Activated T-cell treated with anti-CD3 and anti-CD28 coated beads for 4 hours (primary cell): ENCODE measurements at places on chromosomes 2 and 18.

DNA sequence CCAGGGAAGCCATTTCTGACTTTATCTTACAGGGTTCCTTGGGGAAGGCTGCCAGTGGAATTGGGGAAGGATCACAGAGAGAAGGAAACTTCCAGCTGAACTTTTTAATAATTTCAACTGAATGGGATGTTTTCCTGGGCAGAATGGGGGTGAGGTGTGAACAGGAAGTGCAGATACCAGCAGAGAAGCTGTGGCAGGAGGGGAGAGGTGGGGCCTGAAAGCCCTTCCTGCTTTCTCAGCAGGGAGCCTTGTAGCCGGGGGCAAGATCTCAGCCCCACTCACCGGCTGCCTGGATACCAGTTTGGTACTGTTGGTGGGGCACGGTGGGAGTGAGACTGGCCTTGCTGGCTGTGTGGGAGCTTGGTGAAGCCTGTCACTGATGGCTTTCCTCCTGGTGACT, 170.5 kb downstream of the ZBTB7C start:
- no peak for DNase-seq

DNA sequence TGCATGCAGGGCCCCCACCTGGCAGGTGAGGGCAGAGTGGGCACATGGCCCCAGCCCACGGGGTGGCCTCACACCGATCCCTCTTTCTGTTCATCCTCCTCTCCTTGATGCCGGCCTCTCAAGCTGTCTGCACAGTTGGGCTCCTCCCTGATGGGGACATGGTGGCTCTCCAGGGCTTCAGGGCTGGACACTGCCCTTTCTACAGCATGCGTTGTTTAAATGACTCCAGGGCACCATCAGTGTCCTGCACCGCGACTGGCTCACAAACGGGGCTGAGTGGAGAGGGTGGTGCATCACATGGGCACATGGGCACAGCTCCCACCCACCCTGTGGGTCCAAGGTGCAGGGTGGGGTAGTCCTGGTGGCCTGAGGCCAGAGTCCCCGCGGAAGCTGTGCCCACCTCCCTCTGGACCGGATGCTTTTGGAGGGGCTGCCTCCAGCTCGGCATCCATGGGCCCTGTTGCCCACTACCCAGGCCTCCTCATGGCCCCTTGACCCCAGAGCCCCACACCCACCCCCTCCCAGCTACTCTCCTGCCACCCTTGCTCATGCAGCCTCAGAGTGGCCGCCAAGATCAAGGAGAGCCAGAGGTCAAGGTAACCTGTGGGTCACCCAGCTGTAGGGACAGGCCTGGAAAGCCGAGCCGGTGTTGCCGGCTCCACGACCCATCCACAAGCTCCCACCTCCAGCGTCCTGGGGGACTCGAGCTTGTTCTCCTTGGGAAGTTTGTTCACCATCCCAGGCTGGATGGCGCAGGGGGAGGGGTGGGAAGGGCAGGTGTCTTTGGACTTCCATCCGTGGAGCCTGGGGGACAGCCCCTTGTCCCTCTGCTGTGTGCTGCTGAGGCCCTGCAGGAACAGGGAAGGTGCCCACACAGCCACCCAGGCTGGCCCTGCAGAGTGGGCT, 12.3 kb upstream of the SNED1 start:
- no peak for DNase-seq

DNA sequence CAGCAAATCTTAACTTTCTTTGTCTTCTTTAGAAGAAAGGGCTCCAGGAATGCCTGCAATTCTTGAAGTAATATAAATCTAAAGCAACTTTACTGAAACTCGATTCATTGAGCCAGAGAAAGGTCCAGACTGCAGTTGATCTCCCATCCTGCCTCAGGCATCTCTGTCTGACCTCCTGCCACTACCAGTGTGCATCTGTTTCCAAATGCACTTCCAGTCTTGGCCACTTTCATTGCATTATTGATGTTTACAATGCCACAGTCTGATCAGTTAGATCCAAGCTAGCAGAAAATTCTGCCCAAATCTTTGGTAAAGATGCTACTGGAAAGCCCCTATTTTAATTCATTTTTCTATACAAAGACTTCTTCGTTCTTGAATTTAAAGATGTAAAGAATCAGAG, 158.0 kb downstream of the RAPGEF4 start:
- DNase-seq, result no peak

DNA sequence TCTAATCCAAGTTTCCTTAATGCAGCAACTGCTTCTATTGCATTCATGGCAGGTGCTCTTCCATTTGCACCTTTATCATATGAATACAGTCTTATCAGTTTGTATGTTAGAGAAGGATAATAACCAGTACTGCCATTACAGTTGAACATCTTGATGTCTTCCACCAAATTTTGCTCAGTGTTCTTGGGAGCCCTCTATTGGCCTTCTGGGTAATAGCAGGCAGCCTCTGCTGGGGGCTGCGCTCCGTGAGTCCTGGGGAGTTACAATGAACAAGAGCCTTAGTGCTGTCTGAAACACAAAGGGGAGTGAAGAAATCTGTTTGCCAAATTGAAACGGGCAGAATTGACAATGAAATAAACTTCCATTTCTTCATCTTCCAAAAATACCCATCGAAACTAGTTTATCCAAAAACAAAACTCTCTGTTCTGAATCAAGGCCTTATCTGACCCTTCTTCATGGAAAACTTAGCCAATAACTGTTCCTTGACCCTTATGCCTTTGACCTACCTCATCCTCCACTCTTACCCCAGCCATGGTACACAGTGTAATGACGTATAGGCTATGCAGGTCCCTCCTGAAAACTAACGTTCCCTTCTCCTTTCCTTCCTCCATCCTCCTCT, 79.9 kb downstream of the ALK start:
- no peak for DNase-seq

DNA sequence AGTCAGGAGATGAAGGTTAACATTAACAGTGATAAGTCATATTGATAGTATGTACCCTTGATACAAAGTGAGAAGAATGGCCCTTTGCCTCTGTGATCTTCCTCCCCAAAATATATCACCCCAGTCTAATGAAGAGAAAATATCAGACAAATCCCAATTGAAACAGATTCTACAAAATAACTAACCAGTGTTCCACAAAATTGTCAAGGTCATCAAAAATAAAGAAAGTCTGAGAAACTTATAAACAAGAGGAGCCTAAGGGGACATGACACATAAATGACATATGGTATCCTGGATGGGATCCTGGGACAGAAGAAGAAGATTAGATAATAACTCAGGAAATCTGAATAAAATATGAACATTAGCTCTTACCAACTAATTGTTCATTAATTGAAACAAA, 398.4 kb downstream of the DSC3 start:
- no peak for DNase-seq

- no peak for DNase-seq
Measured at GRCh38 chr18:38023871-38024270, 458.3 kb upstream of the CELF4 start.

DNA sequence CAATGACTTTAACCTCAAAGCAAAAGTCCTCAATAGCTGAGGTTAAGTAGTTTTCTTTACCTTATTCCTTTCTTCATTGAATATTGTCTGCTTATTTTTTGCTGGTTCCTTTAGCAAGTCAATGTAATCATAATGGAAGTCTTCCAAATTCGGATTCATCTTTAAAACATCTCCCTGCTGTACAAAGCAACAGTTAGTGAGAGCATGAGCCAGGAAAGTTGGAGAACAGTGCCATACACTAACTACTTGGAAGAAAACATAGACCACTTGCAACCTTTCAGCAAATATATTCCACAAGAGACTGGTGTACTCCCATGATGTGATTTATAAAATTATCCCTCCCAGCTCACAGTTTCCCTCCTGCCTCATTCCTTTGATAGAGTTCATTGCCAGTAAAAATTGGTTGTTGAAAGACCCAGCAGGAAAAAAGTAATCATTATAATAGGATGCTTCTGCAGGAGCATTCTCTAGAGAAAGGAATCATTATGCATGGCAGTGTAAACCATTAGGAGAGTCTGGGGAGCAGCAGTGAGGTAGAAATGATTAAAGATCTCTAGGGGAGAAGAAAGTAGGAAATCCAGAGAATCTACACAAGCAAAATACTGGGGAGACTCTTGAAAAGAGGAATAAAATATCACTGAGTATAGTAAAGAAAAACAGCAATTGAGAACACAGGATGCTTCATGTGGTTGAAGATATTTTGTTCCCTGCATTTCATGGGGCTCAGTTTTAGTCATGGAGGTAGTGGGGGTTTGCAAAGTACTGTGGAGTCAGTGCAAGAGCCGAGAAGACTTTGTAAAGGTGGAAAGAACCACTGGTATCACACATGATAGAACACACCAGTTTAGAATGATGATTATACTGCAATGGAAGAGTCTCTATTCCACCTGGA, 38.6 kb upstream of the TTN start:
- no peak for DNase-seq

DNA sequence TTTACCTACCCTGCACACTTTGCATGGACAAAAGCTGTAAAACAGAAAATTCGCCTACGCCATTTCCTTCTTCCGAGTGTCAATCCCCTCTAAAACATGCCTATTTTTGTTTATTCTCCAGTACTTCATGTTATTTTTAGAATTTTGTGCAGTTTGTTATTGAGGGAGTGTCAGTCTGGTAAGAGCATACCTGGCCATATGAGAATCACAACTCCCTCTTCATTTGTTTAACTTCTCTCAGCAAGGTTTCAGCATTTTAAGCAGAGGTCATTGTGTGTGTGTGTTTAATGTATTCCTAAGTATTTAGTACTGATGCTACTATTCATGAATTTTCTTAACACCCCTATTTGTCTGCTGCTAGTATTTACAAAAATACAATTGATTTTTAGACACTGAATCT, 49.4 kb downstream of the SMAD2 start:
- no peak for DNase-seq

- DNase-seq, result no peak
Measured at GRCh38 chr2:71631411-71631931, 178.1 kb downstream of the DYSF start.

GRCh38 chr2:207176247-207176646, 10.5 kb upstream of the KLF7 start:
- no peak for DNase-seq

DNA sequence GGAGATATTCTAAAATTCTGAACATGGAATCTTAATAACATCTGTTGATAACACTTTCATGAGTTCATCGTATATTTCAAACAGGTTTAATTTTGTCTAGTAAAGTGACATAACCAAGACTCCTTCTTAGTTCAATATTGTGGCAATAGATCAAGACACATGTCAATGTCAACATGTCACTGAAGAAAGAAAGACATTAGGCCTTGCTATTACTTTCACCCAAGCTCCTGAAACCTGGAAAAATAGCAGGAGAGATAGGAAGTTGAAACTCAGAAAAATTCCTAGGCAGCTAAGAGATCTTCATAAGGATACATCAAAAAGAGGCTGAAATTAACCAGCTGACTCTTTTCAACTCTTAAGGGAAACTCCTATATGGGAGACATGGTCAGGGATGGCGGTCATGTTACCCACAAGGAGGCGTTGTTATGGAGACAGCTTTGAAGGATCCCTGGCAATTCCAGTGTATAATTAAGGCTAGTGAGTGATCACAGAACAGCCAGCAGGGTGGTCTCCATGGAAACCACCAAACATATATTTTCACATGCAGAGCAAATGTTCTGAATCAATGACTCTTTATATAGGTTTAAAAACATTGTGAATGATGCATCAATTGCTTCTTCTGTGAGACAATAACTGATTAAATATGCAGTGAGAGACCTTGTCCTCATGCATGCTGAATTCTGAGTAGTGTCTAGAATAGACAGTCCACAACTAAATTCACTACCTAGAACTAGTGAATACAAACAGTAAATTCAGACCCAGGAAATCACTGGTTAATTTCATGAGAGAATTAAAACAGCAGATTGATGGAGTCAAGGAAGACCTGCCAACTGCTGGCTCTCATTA, 115.3 kb upstream of the RIOK3 start:
- DNase-seq, result no peak

DNA sequence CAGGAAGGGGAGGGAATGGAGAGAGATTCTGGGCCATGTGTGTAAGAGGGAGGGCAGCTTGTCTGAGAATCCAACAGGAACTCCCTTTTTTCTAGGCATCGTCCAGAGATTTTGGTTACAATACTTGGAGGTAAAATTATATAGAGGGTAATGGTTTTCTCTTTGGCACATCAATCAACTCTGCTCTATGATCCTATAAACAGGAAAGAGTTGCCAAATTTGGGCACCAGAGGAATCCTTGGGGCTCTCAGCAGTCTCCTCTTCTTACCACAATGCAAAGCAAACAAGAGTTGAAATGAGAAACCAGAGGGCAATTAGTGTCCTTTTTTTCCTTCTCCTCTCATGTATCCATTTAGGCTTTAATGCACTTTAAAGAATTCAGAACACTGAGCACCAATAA, 243.4 kb downstream of the SLC8A1 start:
- no peak for DNase-seq

DNA sequence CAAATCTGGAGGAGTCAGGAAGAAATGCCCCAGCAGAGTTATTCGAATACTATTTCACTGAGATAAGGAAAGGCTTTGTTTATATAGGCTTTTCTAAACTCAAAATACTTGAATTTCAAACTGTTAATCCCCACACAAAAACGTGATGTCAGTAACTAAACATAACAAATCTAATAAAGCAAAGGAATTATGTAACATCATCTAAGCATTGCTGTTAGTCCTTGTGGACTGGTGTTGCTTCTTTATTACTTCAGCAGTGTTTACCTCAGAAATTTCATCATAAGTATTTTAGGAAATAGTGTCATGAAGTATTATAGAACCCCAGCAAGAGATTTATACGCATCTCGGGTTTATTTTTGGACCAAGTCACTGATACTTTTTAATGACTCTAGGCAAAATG, 19.7 kb upstream of the SANBR start:
- DNase-seq, result no peak

DNA sequence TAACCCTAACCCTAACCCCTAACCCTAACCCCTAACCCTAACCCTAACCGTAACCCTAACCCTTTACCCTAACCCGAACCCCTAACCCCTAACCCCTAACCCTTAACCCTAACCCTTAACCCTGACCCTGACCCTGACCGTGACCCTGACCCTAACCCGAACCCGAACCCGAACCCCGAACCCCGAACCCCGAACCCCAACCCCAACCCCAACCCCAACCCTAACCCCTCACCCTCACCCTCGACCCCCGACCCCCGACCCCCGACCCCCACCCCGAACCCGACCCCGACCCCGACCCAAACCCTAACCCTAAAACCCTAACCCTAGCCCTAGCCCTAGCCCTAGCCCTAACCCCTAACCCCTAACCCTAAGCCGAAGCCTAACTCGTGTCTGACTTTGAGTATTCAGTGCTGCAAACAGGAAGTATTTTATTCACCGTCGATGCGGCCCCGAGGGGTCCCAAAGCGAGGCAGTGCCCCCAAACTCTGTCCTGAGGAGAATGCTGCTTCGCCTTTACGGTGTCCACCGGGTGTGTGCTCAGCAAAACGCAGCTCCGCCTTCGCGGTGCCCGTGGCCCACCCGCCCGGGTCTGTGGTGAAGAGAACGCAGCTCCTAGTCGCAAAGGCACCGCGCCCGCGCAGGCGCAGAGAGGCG, 36.0 kb downstream of the FAM110C start:
- DNase-seq, result no peak

GRCh38 chr18:22900558-22901238, 32.4 kb upstream of the RBBP8 start:
- DNase-seq, result no peak

GRCh38 chr18:55048892-55049291, 89.6 kb upstream of the CCDC68 start:
- no peak for DNase-seq
